Stimulated activated CD4-positive, alpha-beta T cell treated with anti-CD3 and anti-CD28 coated beads, Interleukin-4, amount 100 ng/mL, for 1 hour (primary cell): ENCODE measurements at places on chromosomes 3 and 15.
A peak's percentile ranks its signal among the peaks of the same experiment; 100 is the strongest.

DNA sequence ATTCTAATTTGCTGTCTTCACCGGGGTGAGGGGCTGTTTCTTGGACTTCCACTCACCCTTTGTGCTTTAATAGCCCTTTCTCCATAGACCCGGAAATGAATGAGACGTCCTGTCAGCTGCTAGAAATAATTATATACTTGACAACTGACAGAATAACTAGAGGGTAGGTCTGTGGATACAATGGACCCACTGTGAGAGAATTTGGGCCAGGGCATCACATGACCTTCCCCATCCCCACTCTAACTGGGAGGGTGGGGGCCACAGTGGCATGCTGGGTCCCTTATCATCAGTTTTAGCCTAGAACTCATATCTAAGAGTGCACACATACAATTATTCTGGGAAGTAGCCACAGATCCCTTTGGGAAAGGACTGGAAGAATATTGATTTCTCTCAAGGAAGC is 25.9 kb upstream of the MINAR1 start:
- no peak for DNase-seq

DNA sequence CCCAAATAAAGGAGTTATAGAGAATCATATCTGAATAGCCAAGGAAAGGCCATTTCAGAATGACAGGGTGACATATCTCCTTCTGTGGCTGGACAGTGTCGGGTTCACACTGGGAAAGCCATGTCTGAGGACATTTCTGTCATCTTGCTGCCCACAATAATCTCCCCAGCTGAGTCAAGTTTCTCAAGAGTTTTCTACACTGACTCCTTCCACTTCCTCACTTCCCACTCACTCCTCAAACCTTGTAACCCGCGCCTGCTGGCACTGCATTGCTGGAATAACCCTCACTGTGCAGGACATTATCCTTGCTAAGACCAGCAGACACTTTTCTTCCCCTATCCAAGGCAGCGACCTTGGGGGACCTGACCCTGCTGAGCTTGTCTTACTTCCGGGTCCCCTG is 5.3 kb upstream of the INSYN1 start:
- DNase-seq = no peak

DNA sequence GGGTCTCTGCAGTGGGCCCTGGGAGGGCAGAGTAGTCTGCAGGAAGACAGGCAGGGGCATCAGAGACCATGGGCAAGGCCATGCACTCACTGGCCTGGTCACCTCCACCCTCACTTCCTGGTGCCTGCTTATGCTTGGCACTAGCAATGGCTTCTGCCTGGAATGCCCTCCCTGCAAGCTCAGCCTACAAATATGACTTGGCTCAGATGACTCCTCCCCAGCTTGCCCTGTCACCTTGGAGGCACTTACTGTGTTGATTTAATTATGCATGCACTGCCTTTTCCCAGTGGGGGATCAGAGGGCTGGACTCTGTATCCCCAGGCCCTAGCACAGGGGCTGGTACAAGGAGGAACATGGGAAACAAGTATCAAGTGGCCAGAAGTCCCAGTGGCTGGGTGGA is 7.8 kb downstream of the C3orf18 start:
- no peak for DNase-seq

DNA sequence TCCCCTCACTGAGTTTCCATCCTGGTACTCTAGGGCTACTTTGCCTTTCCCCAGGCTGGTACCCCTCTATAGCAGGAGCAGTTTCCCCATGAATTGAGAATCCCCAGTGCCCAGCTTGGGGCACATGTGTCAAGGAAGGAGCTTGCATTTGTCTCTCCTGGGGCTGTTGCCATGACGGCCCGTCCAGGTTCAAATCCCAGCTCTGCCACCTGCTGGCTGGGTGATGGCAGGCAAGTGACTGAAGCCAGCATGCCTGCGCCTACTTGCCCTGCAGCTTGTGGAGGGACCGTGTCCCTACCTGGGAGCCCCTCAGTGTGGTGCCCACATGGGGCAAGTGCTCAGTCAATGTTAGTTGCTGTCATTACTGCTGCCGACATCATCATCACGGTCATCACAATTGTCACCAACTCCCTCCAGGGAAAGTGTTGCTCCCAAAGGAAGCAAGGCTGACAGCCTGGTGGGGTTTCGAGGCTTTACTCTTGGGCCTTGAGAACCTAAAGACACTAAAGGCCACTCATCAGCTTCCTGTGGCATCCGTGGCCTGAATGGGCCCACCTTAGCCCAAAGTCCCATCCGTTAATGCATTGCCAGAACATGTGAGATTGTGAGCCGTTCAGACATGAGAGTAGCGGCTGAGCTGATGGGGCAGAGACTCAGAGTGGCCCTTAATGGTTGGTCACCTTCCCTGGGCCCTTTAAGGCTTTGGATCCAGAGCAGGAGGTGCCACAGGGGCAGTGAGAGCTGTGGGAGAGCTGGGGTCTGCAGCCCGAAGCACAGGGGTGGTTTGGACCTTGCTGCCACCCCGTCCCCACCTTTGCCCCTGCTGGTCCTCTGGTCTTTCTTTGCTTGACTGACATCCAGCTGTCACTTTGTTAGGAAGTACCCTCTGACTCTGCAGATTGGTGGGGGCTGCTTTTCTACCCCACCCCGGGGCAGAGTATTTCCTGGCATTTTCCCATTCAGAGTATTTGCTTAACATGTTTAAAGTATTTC is 144.4 kb downstream of the DNAJB8 start:
- peak; percentile 51 for DNase-seq

DNA sequence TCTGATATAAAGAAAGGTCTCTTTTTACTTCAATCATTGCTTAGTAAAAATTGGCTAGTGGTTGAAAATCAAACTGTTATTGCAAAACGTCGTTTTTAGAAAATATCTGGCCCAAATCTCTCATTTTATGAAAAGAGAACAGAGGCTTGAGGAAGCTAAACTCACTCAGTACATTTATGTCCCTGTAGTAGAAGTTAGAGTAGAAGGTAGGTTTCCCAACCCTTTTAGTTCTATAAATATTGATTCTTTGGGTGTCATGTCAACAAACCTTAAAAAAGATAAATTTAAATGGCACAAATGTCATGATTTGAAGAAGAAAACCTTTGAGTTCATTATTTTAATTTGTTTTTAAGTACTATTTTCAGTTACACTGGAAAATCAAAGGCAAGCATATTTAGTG is 722.3 kb upstream of the NECTIN3 start:
- no peak for DNase-seq

- no peak for DNase-seq
Observed at GRCh38 chr15:70158309-70159000, 60.7 kb upstream of the TLE3 start.
